ENCODE measurements at places on chromosomes 1 and 21. TPM values are rescaled to one million over a fixed set of nuclear protein-coding genes. Genes with fewer than 3 reads are reported as not detected.

LRRC38 gene
- 11.9 TPM for total RNA-seq

STUM gene
- 4.7 TPM for total RNA-seq

GRCh38 chr21:45827302-45827692, 154.3 kb upstream of the COL6A1 start:
- no peak overlapping the region for H3K27ac ChIP-seq
- H3K4me1 ChIP-seq: peaks cover 12% of the 10 kb centered on the region
- no peak for DNase-seq
- no peak overlapping the region for H3K4me3 ChIP-seq

CNKSR1 gene
- total RNA-seq: 1.2 TPM

DNA sequence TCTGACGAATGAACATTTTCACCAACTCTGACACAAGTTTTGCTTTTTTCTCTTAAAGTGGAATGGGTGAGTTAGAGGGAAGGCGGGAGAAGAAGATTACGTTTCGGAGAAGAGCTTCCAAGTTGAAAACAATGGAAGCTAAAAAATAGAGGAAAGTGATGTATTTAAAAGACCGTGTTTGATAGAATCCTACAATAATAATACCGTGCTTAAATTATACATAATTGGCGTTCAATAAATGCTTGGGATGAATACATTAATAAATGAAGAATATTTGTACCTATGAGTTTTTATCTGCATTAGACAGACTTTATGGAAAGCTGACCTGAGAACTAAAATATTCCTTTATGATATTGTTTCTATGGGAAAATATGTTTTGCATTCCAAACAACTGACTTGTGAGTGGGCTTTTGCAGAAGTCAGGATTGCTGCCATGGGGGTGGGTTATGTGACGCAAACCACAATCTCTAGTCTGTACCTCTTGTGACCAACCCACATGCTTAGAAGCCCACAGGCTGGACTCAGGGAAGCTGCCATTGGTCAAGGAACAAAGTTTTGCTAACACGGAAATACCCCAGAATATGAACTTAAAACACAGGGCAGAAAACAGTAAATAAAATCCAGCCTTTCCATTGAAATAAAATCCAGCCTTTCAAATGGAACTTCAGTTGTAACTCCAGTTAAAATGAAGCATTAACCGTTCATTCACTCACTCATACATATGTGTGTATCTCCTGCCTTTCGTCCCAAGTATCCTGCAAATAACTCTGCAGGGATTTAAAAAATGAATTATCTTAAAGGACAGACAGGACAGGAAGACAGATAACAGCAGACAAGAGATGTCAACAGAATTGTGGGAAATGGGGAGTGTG, 21.3 kb upstream of the ATF3 start:
- DNase-seq: peak; percentile 75
- H3K4me1 ChIP-seq: no peaks in the 10 kb centered on the region

GRCh38 chr1:61323681-61324328, 241.4 kb downstream of the NFIA start:
- H3K4me1 ChIP-seq: peaks cover 4% of the 10 kb centered on the region
- H3K36me3 ChIP-seq: no peaks in the 10 kb centered on the region
- no peak overlapping the region for H3K27ac ChIP-seq
- H3K27me3 ChIP-seq: no peaks in the 10 kb centered on the region
- no peak for DNase-seq
- no peak overlapping the region for H3K4me3 ChIP-seq

DNA sequence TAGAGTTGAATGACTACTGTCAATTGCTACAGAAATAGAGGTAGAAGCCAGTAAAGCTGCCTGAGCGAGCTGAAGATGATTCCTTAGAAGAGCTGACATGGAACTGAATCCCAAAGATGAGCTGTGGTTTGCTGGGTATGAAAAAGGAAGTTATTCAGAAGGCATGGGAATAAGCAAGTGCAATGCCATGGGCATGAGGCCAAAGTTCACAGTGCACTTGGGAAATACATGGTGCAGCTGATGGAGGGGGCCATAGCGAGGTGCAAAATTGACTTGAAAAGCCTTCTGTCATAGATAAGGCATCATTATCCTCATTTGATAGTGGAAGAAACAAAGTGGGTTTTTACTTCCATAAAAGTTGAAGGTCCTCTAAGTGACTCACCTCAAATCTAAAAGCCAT, 88.6 kb downstream of the NEK7 start:
- H3K4me3 ChIP-seq: no peak overlapping the region
- no peak for DNase-seq
- no peaks in the 10 kb centered on the region for H3K27me3 ChIP-seq
- no peak overlapping the region for H3K27ac ChIP-seq

Data from muscle of leg (tissue), 16 donors.